ENCODE measurements at places on chromosomes 6 and 20.

GRCh38 chr6:87082160-87082721 lies 12.7 kb downstream of the CGA start:
- no peak for DNase-seq

- no peak for DNase-seq
These were observed 451.2 kb upstream of the JAG1 start for GRCh38 chr20:11124849-11125505.

DNA sequence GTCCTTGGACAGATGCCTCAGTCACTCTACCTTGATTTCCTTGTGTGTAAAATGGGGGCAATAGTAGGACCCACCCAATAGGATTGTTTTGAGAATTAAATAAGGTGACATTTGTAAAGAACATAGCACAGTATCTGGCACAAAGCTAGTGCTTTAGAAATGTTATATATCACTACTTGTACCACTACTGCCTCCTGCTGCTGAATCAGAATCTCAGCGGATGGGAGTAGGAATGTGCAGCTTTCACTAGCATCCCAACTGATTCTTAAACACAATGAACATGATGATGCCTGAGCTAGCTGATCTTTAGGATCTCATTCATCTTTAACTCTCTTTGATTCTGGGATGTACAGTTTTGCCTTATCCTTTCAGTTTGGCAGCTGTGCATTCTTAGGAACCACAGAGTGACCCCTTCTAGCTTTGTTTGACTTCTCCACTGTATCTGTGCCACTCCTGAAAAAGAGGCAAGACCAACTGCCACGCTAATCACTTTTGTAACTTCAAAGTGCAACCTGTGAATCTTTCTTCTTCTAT lies 7.2 kb downstream of the PBOV1 start:
- DNase-seq: no peak

GRCh38 chr6:29510202-29510601 lies 22.4 kb upstream of the MAS1L start:
- DNase-seq: no peak

DNA sequence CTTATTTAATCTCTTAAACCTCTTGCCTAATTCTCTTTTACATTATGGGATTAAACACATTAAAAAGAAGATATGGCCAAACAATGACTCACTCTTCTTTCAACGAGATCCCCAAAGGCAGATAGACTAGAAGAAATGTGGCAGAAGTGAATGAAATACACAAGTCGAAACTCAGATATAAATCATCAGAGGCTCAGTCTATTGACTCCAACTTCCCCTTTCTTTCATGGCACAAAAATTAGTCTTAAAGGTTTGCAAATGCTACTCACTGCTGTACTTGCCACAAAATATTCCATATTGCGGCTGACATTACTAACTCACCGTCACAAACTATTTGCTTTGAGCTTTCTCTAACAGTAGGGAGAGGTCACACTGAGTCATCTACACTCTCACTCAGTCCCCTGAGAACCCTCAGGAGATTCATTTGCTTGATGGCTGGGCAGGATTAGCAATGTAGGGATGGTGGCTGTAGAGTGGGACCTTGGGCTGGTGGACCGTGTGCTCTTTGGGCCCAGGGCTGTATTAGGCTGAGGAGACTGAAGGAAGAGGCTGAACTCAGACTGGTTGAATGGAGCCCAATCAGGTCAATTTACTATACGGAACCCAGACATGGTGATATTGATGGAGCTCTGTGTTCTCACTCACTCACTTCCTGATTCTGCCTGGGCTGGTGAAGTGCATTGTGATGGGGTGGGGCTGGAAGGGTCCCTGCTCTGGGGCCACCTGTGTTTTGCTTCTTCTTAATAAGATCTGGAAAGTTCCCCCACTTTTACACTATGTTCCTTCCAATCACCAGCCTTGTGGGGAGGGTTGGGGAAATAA lies 42.8 kb upstream of the UBR2 start:
- DNase-seq: no peak

Measured in MM.1S (cell line).